ENCODE measurements at places on chromosomes 3 and 15.

GRCh38 chr3:81968658-81969057, 207.2 kb upstream of the GBE1 start:
- DNase-seq = no peak

GRCh38 chr15:43218908-43219706, 1.7 kb downstream of the EPB42 start:
- DNase-seq = no peak

DNA sequence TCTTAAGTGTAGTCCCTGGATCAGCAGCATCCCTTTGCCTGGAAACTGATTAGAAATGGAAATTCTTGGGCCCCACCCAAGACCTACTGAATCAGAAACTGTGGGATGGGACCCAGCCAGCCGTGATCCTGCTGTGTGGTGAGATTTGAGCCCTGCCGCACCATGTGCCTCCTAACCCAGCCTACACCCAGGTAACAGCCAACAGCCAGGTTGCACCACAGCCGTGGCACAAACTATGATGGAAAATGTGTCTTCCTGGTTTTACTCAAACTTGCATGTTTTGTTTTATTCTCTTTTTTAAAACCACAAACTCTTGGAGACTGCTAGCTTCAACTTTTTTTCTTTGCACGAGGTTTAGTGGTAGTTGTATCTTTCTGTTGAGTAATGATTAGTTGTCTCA, 2.6 kb downstream of the LIMD1 start:
- DNase-seq = no peak

DNA sequence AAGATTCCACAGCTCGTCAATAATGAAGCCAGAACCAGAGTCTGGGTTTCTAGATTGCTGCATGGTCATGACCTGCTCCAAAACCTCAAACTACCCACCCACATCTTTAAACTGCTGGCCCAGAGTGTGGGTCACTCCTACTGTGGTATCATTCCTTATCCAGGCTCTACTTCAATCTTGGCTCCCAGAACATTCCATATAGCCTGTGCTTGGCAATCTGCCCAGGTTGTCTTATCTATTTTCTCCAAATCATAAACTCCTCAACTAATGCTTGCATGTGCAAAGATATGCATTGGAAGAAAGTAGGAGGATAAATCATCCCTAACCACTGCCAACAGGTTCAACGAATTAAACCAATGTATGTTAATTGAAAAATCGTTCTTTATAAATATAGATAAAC, 169.7 kb downstream of the ANXA2 start:
- no peak for DNase-seq

GRCh38 chr15:93700051-93700450, 531.3 kb upstream of the MCTP2 start:
- DNase-seq = no peak

DNA sequence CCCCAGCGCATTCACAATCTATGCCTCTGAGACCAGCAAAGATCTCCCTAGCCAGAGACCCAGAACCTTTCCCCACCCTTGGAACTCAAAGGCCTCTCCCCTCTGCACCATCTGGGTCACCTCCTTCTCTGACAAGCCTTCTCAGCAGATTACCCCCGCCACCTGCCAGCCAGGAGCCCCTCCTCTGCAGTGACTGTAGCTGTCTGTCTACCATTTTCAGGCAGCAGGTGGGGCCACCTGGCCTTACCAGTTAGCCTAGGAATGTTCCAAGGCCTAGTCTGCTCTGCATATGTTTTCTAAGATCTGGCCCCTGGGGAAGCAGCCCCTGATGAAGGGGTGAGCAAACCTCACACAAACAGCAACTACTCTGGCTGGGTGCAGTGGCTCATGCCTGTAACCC, 2.4 kb downstream of the MYLK start:
- DNase-seq = no peak

DNA sequence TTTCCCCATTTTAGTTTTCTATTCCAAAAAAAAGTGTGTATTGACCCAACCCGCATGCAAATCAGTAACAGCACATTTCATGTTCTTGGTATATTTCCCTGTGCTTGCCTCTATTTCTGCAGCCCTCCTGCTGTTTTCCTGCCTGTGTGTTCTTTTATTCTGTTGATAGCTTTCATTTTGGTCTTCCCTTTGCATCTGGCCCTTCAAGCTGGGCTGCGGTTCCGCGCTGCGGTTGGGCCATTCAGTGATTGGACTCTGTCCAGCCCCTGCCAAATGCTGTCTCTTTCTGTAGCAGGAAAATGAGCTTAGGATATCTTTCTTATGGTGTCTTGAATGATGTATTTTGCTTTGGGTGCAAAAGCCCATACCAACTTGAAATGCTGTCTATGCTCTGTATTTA, 49.9 kb downstream of the ZNF621 start:
- no peak for DNase-seq

- DNase-seq = no peak
Observed at GRCh38 chr15:38335116-38335515, 82.5 kb downstream of the SPRED1 start.

- no peak for DNase-seq
Observed at GRCh38 chr15:39581242-39581792, 438 bp downstream of the THBS1 start.

- no peak for DNase-seq
Observed at GRCh38 chr15:67611370-67612369, 69.2 kb downstream of the MAP2K5 start.

- DNase-seq = no peak
Observed at GRCh38 chr15:77123854-77124253, 52.9 kb upstream of the TSPAN3 start.

GRCh38 chr3:52506266-52506966, 11.3 kb downstream of the STAB1 start:
- DNase-seq = no peak

GRCh38 chr3:186058225-186058624, 50.7 kb downstream of the ETV5 start:
- DNase-seq = no peak

DNA sequence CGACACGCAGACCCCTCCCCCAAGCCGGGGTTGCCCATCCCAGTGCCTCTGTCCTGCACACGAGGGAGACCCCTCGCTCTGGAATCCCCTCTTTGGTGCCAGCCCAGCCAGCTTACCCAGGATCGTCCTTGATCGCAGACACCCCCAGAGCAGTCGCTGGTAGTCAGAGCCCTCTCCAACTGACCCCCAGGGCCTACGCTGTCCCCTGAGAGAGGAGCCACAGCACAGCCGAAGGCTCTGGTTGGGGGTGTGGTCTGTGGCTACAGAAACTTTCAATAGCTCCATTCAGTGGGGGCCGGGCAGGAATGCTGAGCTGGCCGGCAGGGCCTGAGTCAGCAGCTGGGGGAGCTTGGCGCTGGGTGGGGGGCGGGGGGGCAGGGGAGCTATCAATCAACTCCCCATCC, at the start of gene LCTL:
Gene LCTL (minus strand): TSS at position 258 of the 404 bp plus-strand sequence. CDS start 633 bp downstream, outside the sequence.
- no peak for DNase-seq

DNA sequence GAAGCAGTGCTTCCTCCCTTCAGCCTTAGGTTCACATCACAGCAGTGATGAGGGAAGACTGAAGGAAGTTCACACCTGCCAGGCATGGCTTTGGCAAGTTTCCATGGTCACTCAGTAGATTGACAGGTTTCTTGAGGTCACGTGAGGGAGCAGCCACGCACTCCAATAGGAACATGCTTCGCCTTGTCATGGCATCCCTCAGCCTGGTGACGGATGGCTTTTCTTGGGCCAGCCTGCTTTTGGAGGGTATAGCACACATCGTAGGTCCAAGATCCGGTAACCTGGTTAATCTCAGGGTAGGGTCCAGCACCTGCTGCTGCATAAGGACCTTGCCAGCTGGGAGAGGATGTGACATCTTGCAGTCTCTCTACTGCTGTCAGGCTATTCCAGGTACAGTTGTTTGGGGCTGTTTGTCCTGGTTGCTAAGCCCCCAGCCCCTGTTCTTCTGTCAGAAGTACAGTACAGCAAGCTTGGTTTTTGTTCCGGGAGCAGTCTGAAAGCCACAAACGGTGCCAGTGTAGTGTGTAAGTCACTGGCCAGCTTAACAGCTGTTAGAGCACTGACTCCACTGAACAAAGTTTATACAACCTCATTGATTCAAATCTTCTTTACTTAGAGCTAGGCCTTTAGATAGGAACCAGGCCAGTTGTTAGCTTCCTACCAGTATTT, 42.3 kb downstream of the PSMD6 start:
- DNase-seq = no peak

- no peak for DNase-seq
Observed at GRCh38 chr3:123961508-123961856, 453 bp upstream of the CCDC14 start.

- no peak for DNase-seq
Observed at GRCh38 chr3:144557515-144557914, 585.9 kb downstream of the DIPK2A start.

- no peak for DNase-seq
Observed at GRCh38 chr3:126926684-126927400, 56.1 kb upstream of the PLXNA1 start.

- DNase-seq = no peak
Observed at GRCh38 chr3:13590841-13591520, 42.1 kb downstream of the FBLN2 start.

GRCh38 chr3:170494766-170495165, 76.1 kb downstream of the CLDN11 start:
- DNase-seq = no peak

DNA sequence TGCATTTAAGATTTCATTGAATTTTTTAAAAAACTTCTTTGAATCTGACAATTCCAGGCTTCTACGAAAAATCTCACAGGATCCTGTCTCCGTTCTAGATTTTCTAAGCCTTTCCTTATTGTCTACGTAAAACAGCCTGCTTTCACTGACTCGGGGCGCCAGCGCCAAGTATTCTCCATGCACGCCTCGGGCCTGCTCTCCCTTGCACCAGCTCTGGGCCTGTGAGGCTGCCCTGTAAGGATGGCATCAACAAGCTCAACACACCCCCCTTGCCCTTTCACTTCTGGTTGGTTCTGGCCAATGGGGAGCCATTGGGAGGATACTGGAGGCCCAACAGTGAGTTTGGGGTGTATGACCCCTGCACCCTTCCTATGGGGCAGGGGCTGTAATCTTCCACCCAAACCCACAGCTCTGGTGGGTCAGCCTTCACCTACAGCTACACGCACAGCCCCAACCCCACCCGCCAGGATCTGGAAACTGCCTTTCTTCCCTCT, 47.8 kb downstream of the SLC41A3 start:
- DNase-seq = no peak

- DNase-seq = no peak
Observed at GRCh38 chr15:39031596-39031995, 467.0 kb upstream of the RASGRP1 start.

DNA sequence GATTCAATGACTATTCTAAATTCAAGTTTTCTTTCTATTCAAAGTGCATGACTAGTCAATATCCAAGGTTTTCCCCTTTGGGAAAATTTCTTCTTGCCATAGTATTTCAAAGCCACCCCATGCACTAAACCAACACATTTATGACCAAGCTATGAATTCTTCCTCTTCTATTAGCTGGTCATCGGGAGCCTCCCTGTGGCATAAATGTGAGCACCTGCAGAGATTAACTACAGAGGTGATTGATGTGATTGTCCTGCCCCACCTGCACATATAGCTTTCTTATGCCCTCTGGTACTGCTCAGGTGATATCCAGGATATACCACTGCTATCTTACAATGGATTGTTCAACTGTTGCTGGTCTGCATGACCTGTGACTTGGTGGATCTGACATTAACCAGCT, 694.9 kb downstream of the ZBBX start:
- no peak for DNase-seq

GRCh38 chr15:40444736-40445135, 4.0 kb downstream of the BAHD1 start:
- no peak for DNase-seq

GRCh38 chr15:29533647-29534046, 264.0 kb upstream of the NSMCE3 start:
- no peak for DNase-seq

GRCh38 chr3:110352841-110353604, 718.6 kb upstream of the NECTIN3 start:
- no peak for DNase-seq

GRCh38 chr3:70501561-70501960, 189.1 kb upstream of the MDFIC2 start:
- DNase-seq = peak; percentile 80

- no peak for DNase-seq
Observed at GRCh38 chr15:71352125-71352524, 236.9 kb downstream of the THSD4 start.

GRCh38 chr3:178804606-178805005, 267.0 kb downstream of the ZMAT3 start:
- no peak for DNase-seq

GRCh38 chr3:129449279-129450115, 9.5 kb downstream of the IFT122 start:
- DNase-seq = no peak

GRCh38 chr15:56428821-56429458, 36.0 kb downstream of the MNS1 start:
- peak; percentile 26 for DNase-seq

DNA sequence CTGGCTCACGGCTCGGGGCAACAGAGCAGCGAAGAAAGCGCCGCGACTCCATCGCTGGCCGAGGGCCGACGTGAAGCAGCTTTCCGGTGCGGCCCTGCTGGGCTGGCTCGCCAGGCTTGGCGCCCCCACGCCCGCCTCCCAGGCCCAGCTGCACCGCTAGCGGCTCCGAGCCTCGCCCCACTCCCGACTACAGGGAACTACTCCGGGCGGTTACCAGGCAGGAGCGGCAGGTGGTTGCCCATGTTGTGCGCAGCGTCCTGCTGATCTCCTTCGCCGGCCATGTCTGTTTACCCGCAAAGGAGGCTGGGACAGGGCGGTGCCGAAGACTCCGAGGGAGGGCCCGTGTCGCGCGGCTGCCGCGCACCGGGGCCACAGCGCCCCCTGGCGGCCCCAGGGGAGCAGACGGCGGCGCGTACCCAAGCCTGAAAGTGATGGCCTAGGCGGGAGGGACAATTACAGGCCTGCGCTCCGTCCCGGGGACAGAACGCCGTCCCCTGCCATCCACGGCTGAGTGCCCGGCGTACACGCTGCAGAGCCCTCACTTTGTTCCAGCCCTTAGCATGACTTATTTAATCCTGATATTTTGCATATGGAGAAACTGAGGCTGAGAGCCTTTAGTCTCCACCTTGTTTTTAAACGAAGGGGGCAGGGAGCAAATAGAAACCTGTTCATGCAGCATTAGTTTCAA, at the start of gene CRBN:
Gene CRBN (minus strand): TSS at position 285 of the 688 bp plus-strand sequence. CDS start 4 bp downstream, at position 281.
- peak; percentile 93 for DNase-seq

- DNase-seq = no peak
Observed at GRCh38 chr3:71857956-71858355, 73.0 kb upstream of the PROK2 start.

DNA sequence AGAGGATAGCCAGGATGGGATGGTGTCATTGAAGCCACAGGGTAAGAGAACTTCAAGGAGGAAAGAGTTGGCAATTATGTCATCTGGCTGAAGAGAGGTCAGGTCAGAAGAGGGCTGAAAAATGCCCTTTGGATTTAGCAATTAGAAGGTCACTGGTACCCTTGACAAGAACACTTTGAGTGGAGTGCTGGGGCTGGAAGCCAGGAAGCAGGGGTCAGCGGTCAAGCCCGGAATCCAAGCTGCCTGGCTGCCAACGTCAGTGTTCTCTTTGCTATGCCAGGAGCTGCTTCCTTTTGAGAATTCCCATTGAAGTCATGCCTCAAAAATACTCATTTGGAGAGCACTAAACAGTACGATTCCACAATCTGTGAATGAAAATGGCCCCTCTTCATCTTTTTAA, 386.5 kb downstream of the SHQ1 start:
- DNase-seq = no peak

Measured in thymus (tissue), 14 donors.